ENCODE measurements at places on chromosomes 7 and 10.

- DNase-seq = no peak
Measured at GRCh38 chr7:157674715-157675426, 338.1 kb downstream of the DNAJB6 start.

- DNase-seq = no peak
Measured at GRCh38 chr7:45482451-45482850, 91.7 kb upstream of the ADCY1 start.

DNA sequence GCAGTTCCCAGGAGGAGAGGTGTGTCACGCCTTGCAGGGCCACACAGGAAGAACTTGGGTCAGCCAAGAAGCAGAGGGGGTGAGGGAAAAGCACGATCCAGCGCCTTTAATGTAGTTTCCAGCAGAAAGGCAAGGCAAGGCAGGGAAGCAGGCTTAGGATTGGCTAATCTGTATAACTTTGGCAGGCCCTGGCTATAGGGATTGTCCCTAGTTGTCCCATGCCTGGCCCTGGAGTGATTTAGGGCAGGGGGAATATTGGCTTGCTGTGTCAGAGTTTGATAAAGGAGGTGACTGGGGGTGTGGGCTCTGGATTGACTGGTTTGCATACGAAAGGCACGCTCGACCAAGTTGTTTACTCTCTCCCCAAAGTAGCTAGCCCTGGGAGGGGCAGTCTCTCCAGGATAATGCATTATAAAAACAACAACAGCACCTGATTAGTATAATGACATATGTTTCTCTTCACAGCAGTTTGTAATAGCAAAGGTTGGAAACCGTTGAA is 44.5 kb downstream of the RBM28 start:
- DNase-seq = no peak

- peak; percentile 59 for DNase-seq
Measured at GRCh38 chr7:148286150-148286549, 304.4 kb upstream of the C7orf33 start.

DNA sequence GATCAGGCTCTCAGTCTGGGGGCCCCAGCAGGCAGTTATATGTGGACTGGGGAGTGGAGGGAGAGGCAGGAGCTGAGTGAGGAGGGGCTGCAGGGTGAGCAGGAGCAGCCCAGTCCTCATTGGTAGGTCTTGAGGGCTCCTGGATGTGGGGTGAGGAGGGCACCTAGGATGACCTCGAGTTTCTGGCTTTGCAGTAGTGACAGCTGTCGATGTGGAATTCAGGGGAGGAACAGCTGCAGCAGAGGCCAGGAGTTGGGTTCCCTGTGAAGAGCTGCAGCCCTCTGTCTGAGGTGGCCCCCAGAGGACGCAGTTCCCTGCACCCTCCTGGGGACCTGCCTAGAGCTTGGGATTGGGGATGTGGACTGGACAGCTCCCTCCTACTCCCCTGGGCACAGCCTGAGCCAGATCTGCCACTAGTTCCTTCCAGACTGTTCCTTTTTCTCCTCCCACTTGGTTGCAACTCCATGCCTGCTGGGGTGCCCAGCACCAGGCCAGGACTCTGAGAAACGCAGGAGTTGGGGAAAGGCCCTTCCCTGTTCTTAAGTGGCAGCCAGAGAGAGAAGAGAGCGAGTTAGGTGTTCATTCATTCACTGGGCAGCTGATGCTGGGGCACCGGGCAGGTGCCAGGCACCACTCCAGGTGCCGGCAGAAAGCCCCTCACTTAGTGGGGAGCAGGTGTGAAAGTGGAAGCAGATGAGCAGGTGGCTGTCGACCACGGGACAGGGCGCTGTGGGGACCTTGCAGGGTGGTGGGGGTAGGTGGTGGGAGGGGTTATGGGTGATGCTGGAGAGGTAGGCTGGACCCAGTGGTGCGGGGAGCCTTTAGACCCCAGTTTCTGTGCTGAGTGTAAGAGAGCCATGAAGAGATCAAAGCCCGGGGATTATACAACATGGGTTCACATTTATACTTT is 57.9 kb downstream of the PRF1 start:
- no peak for DNase-seq

DNA sequence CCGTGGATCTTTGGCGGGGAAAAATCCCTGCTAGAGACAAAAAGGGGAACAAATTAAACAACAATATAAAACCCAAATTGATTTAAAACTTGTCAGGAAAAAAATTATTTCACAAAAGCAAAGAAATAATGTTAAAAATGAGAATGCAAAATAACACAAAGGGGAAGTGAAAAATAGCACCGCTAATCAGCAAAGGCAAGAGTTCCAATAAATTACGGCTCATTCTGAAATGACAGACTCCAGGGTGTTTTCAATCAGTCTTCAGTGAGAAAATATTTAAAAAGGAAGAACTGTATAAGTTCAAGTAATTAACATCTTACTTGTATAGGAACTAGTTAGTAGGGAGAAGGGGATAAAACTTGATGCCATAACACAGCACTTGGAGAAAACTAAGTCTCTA is 336.8 kb downstream of the LRRTM3 start:
- no peak for DNase-seq

DNA sequence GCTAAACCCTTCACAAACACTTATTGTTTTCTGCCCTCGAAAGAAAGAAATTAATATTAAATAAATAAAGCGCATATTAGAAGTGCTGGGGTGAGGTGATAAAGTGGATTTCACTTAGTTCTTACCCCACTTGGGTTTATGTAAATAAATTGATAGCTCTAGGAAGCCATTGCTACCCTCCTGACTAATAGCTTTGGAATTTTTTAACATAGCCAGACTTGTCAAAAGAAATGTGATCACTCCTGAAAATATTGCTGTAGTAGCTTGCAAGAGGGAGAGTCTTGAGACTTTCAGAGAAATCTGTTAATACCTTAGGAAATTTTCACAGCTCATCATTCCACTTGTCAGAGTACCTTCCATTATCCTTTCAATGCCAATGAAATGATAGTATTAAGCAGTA is 7.6 kb downstream of the ARL5B start:
- DNase-seq = no peak

- no peak for DNase-seq
Measured at GRCh38 chr10:60433684-60434083, 44.0 kb upstream of the ANK3 start.

DNA sequence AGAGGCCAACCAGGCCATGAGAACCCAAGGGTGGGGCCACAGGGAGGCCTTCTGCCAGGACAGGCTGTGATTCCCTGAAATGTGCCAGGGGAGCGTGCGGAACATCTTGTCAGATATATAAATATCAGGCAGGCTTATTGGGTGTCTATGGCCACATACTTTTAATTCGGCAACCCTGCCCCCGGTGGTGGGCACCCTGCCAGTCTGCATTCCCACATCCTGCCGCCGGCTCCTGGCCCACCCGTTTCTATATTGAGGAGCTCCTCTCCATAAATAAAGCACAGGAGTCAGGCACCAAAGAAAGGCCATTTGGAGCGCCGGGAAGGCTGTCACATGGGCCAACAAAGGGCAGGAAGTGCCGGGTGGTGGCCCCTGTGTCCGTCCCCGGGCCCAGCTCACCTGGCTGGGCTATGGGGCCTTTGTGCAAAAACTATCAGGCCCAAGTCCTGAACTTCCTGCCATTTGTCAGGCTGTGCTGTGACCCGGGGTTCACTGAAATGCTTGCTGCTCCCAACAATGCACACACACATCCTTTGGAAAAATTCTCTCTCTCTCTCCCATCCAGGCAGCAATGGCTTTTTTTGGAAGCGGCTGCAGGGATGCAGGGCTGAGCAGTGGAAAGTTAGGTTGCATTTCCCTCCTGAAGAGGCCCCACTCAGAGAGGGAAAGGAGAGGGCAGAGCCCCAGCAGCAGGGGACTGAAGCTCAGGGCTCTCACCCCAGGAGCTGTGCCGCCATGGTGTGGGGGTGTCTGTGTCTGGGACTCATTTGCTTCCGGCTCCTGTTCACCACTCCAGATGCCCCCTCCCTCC is 25.0 kb upstream of the PODXL start:
- no peak for DNase-seq

DNA sequence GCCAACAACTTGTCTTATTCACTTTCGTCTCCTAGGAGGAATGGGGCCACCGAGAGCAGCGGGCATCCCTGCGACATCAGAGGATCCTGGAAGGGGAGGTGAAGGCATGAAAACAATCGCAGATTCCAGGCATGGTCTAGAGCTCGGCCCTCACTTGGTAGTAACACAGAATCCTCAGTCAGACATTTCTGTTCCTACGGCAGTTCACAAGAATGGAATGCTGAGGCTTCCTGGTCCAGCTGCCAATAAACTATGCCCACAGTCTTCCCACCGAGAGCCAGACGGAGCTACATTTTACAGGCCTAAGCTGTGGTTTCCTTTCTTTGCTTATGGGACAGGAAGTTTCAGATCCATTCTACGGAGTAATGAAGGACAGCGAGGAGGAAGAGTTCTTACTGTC is 75.8 kb downstream of the OR13A1 start:
- no peak for DNase-seq

DNA sequence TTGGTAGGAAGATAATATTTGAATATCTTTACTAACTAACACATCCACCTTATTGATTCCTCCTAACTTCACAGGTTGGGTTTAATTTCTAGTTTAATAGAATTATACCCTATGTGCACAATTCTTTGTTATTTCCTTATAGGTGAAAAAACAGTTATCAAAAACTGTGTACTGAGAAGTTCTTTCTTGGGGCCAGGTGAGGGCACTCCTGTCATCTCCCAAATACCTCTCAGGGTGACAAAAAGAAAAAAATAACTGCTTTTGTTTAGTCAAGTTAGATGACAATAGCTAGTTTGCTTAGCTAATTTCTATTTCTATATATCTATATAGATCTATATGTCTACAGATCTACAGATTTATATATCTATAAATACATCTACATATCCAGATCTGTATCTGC is 10.1 kb downstream of the FZD8 start:
- DNase-seq = peak; percentile 17

DNA sequence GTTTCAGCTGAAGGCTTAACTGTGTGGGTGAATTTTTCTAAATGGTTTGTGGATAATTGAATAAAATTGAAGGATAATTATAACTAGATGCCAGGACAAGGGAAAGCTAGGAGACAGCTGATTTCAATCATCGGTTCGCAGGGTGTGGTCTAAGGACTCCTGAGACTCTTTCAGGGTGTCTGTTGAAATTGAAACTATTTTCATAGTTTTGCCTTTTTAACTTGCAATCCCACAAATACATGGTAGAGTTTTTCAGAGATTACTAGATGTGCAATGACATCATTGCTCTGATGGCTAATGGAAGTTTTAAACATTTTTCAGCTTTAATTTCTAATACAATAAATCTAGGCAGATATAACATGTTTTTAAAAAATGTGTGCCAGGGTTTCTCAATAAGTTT is 18.5 kb downstream of the TRUB1 start:
- no peak for DNase-seq

- DNase-seq = no peak
Measured at GRCh38 chr7:117780832-117781231, 92.4 kb downstream of the CTTNBP2 start.

GRCh38 chr10:66834802-66835201 is 91.0 kb upstream of the LRRTM3 start:
- DNase-seq = no peak

DNA sequence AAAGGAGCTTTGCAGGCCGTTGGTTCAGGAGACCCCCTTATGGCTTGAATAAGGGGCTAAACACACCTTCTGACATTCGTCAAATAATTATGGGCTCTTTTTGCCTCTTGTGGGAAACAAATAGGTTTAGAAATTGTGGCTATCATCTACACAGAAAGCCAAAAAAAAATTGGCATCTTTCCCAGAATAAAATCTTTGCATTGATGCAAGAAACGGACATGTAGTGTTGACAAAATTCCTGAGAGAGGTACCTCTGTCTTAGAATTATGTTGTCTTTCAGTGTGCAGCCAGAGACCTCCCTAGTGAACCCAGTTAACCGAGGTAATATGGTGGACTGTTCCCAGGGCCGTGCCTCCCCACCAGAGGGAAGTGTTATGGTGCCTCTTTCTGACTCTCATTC is 283.9 kb downstream of the SDHAF3 start:
- no peak for DNase-seq

GRCh38 chr7:156979711-156980110 is 30.2 kb downstream of the NOM1 start:
- no peak for DNase-seq

GRCh38 chr10:27834476-27834875 is 88.9 kb upstream of the MKX start:
- no peak for DNase-seq

- DNase-seq = no peak
Measured at GRCh38 chr10:75042292-75042974, 69.0 kb upstream of the SAMD8 start.

- DNase-seq = no peak
Measured at GRCh38 chr7:54596747-54597146, 54.6 kb downstream of the VSTM2A start.

DNA sequence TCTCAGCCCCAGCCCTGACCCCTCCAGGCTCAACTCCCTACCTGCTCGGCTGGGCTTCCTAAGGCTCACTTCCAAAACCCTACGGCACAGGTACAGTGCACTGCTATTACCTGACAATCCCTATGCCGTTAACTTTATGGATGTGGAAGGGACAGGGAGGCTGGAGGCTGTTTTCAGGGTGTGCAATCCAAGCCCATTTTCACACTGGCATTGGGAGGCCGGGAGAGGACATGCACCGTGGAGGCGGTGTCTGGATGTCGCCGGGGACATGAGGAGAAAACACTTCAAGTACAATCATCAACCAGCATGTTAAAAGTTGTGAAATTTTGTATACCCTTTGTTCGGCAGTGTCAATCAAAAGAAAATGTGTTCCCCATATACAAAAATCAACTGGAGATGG is 80.1 kb downstream of the MAD1L1 start:
- no peak for DNase-seq

GRCh38 chr10:15163253-15163828 is 5.2 kb downstream of the NMT2 start:
- no peak for DNase-seq

- no peak for DNase-seq
Measured at GRCh38 chr10:19041171-19041570, 7.4 kb upstream of the MALRD1 start.

- no peak for DNase-seq
Measured at GRCh38 chr10:47178537-47179290, 121.3 kb upstream of the GDF10 start.

- peak; percentile 68 for DNase-seq
Measured at GRCh38 chr10:5445006-5445405, 32.6 kb downstream of the NET1 start.

GRCh38 chr10:127314797-127315196 is 118.4 kb upstream of the INSYN2A start:
- DNase-seq = peak; percentile 9

DNA sequence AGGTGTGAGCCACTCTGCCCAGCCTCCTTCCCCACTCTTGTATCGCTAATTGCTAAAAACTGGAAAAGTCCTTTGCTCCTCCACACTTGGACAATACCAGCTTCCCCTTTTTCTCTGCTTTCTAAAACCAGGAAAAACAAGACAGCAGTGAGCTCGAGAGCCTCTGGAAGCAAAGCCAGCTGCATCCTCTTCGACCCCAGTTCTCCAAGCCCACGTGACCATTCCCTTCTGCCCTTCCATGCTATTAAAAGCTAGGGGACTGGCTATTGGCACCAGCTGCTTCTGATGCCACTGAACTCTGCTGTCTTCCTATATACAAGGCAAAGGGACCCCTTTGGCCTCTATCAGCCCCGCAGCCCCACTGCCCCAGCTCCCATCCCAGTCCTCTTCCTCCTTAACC is 92.2 kb downstream of the SPDYE5 start:
- DNase-seq = no peak

- DNase-seq = peak; percentile 25
Measured at GRCh38 chr7:134669845-134670373, 23.3 kb downstream of the BPGM start.

- no peak for DNase-seq
Measured at GRCh38 chr7:46589286-46589685, 668.2 kb upstream of the IGFBP3 start.

All from NCI-H2171 treated with DMSO at 0.1 percent for 48 hours (cell line).